ENCODE measurements at places on chromosomes 1 and 21.

DNA sequence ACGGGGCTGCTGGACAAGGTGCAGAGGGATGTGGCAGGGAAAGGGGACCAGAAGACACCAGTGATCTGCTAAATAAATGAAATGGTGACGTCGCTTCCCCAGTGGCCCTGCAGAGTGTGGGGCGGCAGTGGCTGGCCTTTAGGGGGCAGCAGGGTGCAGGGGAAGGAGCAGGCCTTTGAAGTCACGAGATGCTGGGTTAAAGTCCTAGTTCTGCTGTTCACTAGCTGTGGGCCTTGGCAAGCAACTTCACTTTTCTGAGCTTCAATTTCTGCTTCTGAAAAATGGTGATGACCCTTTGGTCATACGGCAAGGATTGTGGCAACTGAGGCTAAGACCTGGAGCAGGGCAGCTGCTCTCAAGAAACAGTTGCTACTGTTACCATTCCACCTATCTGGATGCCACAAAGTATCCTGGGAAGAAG lies 9.2 kb upstream of the GALE start:
- peak; percentile 74 for DNase-seq

- DNase-seq = peak; percentile 36
These were observed 272.0 kb downstream of the FOXD2 start for GRCh38 chr1:47709872-47710231.

DNA sequence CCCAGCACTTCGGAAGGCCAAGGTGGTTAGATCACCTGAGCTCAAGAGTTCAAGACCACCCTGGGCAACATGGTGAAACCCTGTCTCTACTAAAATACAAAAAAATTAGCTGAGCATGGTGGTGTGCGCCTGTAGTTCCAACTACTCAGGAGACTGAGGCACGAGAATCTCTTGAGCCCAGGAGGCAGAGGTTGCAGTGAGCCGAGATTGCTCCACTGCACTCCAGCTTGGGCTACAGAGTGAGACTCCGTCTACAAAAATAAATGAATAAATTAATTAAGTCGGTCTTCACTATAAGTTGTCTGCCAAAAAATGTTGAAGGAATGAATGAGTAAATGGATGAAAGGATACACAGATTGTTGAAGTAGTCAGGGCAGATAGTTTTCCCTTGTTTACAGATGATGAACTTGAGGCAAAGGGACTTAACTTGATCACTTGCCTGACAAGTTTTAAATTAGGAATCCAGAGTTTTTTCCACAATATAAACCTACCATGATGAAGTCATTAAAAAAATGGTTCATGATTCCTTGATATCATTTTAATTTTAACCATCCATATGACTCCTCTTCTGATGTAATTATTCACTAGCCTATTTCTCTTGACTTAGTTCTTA lies 130.8 kb downstream of the TLR5 start:
- no peak for DNase-seq

DNA sequence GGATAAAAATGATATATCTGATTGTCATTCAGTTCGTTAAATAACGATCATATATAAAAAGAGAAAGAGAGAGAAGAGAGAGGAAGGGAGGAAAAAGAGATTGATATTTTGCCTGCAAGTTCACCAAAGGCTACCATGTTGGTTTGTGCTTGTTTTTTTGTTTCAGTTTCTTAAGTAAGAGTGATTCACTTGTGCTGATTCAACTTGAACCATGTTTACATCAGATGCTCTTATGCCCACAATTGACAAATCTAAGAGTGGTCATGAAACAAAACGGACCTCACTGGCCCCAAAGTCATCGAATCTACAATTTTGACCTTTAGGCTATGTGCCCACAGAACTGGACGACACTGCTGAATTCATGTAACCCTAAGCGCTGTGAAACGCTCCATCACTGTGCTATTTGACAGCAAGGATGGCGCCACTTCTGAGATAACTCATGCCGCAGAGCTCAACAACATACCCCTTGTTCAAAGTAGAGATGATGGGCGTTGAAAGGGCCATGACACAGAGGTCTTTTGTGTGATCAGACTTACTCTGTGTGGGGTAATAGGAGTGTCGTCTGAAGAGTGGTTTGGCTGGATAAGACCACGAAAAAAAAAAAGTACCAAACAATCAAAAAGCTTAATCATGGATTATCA lies 481.4 kb downstream of the SETD4 start:
- DNase-seq = no peak

DNA sequence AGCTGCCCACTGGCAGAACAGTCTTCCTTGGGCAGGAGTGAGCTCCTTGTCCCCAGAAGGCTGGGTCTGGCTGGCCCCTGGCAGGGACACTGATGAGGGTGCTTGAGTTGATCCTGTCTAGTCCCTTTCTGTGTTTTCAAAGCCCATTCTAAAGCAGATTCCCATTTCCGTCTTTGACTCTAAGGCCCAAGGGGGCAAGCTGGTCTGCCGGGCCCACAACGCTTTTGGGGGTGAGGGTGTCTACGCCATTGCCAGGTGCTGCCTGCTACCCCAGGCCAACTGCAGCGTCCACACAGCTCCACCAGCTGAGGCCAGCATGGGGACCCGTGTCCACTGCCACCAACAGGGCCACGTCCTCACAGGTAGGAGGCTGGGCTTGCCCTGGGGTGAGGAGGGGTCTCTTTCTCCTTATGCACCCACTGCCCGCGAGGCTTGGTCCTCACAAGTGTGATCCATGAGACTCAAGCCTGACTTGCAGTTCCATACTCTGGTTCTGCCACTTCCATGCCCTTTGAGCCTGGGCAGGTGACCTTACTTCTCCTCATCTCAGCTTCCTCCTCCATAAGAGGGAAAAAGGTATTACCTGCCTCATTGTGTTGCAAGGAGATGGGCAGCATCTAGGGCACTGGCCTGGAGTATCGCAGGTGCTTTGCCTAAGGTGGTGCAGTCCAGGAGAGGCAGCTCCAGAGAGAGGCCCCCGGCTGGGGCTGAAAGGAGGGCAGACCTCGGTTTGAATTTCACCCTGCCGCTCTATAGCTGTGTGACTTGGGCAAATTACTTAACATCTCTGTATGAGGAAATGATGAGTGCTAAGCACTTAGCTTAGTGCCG lies 20.2 kb downstream of the PCSK9 start:
- no peak for DNase-seq

DNA sequence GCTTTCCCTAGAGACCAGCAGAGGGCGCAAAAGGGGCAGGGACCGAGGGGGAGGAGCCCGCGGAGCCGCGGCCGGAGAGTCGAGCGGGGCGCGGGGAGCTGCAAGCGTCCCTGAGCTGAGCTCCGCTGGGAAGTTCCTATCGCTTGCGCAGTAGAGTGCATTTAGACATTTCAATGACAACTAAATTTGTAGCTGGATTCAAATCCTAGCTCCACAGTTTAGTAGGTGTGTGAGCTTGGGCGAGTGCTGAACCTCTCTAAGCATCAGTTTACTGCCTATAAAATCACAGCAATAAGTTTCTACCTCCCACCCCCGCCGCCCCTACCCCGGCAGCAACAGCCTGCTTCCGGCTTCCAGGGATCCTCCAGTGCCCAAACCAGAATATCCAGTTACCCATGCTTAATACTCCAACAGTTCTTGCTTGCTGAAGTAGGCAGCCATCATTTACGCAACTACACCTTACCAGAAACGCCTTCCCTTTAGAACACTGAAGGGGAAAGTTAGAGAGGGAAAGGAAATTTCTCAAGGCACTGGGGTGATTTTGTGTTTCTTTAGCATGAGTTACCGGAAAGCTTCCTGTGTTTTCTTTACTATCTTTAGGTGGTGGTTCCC lies 9.1 kb downstream of the TLR5 start:
- peak; percentile 91 for DNase-seq

DNA sequence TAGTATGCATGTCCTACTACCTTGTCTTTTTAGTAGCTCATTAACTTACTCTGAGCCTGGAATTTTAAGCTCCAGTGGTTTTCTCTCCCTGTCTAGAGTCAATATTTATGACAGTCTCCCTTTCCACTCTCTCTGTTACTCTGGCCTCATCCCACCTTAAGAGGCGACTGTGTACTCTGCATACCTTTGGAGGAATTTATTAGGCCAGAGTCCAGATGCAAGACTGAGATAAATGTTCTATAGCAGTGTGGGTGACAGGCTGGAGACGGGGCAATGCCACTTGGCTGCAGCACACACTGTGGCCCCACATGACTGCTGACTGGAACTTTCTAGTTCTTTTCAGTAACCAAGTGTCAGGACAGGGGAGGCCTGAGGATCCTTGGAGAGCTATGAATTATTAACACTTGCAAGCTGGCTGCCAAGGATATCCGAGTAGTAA lies 4.1 kb upstream of the PDZK1 start:
- no peak for DNase-seq

DNA sequence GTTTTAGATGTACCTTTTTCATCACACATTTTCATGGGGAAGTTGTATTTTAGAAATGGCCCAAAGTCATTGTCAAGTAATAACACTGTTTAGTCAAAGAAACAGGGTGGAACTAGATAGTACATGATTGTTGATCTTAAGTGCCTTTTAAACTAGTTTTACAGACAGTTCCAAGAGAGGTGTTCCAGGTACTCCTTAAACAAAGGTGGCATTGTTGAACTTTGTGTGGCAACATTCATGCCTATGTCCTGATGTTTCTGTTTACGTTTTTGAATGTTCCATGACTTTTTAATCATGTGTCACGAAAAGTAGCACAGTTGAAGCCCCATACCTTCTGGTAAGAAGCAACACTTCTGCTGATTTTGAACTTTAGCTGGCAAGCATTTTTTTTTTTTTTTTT lies 9.1 kb upstream of the SH3D21 start:
- no peak for DNase-seq

- peak; percentile 73 for DNase-seq
These were observed 636 bp upstream of the CAMK2N1 start for GRCh38 chr1:20486457-20487235.

GRCh38 chr1:167538657-167539056 lies 14.9 kb downstream of the CREG1 start:
- peak; percentile 38 for DNase-seq

- no peak for DNase-seq
These were observed 13.5 kb upstream of the SPATA1 start for GRCh38 chr1:84492726-84493125.

- DNase-seq = no peak
These were observed 761 bp upstream of the NPHS2 start for GRCh38 chr1:179576509-179576908.

- DNase-seq = no peak
These were observed 185.0 kb downstream of the MATN1 start for GRCh38 chr1:30538226-30538992.

GRCh38 chr1:4060850-4061249 lies 160.8 kb upstream of the C1orf174 start:
- DNase-seq = no peak

- DNase-seq = peak; percentile 71
These were observed 5.7 kb downstream of the HSPG2 start for GRCh38 chr1:21931171-21932093.

GRCh38 chr1:214537219-214537618 lies 14.2 kb downstream of the PTPN14 start:
- DNase-seq = no peak

- DNase-seq = no peak
These were observed 44.4 kb downstream of the KANK4 start for GRCh38 chr1:62274496-62275485.
